ENCODE measurements at places on chromosomes 5 and 9.

- ATAC-seq, result no peak
Observed at GRCh38 chr5:121399879-121400278, 451.8 kb upstream of the FTMT start.

DNA sequence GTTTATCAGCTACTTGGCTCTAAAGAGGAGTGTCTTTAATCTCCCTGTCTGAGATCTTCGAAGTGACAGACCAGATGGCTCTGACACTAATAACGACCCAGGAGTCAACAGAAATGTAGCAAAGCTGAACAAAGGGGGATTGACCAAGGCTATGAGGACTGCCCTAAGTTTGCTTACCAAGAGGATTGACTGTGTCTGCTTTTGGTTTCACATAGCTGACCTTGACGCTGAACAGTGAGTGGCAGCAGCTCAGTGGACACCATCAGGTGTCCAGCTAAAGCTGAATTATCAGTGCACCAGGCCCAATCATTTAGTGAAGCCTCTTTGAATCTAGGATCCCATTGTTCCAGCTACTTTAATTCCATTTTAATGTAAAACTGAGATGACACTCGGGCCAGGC is 262.6 kb downstream of the COX7C start:
- ATAC-seq, result peak; percentile 5

- no peak for ATAC-seq
Observed at GRCh38 chr5:103119070-103119764, 721 bp downstream of the GIN1 start.

GRCh38 chr5:176162198-176162597 is 76.0 kb upstream of the SIMC1 start:
- ATAC-seq, result no peak

DNA sequence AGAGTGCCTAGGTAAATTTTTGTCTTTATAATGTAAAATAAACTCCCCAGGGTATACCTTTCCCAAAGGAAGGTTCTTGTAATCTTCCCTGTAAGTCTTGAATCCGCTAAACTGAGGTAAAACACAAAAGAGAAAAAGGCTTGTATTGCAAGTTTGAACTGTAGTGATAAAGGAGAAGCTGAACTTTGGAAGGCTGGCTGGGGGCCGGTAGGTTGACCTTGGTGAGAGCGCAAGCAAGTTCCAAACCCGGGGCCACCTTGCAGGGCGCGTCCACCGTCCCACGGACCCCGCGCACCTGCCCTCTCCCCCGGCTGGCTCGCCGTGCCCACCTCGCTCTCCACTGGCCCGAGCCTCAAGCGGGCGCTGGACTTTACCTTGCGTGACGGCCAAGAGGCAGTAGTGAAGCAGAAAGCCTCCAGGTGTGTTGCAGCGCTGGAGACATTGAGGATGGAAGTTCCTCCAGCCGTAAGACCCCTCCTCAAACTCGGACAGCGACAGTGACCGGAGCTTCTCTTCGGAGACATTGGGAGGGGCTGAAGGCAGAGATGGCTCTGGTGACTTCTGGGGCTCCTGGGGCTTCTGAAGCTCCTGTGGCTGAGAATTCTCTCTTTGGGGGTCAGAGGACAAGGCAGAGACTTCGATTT is 428 bp downstream of the SLCO4C1 start:
- ATAC-seq, result no peak

GRCh38 chr9:115413304-115413703 is 295.3 kb upstream of the TNC start:
- ATAC-seq, result no peak

DNA sequence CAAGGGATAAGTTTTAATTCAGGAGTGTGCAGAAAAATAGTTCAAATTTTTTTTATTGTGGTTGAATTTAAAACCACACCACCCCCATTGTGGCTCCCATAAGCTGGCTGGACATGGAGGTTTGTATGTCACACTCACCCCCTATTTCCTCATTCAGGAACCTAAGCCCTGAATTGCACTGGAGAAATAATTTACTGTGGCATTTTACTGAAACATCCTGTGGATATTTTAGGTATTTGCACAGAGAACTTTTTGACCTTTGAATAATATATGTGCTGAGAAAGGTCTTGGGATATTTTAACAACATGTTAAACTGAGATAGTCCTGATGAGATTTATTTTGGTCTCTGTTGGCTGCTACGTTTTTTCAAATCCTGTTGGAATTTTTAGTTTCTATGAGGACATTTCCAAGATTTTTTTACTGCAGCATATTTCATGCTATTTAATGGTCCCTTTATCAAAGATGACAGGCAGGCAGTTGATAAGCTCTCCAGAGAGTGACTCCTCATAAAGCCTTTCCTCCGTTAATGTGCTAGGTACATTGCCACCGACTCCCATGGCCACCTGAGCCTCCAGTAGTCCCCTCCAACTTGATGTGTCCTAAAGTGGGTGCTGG is 51.2 kb upstream of the PALM2AKAP2 start:
- no peak for ATAC-seq

DNA sequence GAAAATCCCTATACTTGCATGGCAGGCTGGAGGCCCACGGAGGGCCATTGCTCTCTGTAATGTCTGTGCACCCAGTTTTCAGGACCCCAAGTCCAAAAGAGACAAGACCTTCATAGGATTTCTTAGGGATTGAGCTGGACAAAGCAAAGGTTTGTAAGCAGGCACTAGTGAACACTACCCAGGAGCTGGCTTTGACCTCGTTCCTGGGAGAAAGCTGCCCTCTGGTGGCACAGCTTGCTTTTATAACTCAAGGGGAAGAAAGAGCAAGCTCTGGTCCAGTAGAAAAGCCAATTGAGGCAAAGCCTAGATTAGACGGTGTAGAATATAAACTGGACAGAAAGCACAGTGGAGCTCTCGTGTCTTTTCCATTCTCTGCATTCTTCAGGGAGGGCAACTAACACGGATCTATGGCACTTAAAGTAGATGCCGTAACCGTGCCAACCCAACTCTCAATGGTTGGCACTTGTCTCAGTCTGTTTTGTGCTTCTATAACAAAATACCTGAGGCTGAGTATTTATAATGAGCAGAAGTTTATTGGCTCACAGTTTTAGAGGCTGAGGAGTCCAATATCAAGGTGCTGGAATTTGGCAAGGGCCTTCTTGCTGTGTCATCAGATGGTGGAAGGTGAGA is 7.9 kb downstream of the GABRP start:
- peak; percentile 85 for ATAC-seq

DNA sequence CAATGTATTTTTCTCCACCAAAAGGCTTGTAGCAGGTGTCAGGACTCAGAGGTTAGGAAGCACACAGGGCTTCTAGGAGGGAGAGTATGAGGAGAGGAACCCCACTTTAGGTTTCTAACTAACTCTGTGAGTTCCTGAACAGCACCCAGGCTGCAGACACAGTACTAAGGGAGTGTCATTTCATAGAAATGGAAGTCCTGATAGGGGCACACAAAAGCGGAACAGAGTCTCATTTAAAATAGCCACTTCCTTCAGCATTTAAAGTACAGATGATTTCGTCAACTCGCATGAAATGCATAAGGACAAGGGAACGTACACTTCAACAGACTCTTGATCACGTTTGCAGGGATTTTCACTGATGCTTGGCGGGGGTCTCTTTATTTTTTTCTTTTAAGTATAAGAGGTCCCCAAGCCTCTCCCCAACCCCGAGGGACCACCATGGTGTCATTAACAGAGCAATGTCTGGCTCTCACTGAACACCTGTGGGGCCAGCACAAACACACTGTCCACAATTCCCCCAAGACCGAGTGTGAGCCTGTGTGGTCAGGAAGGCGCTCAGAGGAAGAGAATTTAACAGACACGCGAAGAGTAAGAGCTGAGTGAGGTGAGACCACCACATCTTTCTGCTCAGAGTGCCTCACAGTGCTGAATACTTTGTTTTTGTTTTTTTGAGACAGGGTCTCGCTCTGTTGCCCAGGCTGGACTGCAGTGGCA is 82.3 kb downstream of the SECISBP2 start:
- ATAC-seq, result no peak

DNA sequence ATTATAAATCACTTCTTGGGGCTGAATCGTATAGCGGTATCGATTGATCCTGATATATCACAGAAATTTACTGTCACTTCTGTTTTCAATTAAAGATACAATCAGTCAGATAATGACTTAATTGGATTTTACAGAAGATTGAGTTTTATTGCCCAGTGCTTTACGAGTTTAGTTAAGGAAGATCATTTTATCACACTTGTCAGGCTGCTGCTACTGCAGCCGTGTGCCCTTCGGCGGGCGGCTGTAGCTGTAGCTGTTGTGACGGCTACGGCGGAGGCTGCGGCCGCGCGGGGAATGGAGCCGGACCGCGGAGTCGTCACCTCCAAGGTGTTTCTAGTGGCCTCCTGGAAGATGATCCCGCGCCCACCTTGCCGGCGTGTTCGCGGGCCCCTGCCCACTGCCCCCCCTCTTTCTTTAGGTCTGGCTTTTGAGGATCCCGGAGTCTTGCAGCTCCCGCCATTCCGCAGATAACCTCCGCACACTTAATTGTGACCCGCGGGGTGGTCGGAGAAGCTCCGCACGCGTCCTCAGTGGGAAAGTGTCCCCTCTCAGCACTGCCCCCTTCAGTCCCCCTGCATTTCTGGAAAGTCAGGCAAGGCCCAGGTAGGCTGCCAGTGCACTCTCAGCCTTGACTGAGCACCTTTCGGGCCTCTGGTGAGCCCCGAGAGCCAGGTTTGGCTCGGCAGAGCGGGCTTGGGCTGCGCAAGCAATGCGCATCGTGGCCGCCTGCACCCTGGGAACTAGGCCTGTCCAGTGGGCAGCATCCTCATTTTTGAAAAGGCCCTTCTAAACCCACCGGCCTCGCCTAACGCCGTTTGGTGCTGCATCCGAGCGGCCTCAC is 6.9 kb upstream of the DMRT3 start:
- ATAC-seq, result peak; percentile 65

DNA sequence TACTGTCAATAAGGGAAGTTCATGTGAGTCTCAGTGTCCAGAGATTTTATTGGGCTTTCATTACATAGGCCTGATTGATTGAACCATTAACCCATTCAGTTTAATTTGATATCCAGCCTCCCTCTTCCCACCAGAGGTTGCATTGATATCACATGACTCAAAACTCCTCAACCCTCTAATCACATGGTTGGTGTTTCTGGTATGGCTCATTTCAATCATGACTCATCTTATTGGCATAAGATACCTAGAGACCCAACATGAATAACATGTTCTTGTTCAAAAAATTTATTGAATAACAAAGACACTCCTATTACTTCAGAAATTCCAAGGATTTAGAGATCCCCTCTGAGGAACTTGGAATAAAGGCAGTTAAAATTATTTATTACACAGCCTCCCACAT is 982.2 kb downstream of the TLE1 start:
- no peak for ATAC-seq

- ATAC-seq, result no peak
Observed at GRCh38 chr9:124808246-124808956, 31.5 kb downstream of the OLFML2A start.

DNA sequence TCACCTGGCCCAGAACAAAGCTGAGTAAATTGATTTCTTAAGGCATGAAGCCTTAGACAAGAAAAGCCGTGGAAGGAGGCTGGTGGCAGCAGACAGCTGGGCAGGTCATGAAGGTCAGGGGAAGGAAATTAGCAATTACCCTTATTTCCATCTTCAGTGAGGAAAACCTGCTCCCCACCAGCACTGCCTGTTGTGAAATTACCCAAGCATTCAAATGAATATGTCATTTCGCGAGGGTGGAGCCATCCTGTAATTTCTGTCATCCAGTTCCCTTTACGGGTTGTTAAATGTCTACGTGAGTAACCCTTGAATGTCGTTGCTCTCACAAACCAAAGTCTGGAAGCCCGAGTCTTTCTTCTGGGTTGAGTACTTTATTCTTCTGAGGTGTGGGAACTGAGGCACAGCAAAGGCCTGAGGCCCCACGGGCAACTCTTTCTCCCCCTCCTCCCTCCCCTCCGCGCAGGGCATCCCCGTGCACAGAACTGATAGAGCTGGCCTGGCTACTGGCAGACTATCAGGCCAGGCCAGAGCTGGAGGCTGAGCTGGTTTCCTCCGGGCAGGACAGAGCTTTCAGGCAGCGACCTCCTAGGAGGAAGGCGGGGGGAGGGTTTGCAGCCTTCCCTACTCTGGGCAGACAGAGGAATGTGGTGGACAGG is 22.0 kb upstream of the AK3 start:
- ATAC-seq, result peak; percentile 97

GRCh38 chr9:112848316-112849151 is 42.1 kb downstream of the SLC46A2 start:
- ATAC-seq, result no peak

- peak; percentile 87 for ATAC-seq
Observed at GRCh38 chr9:22052376-22052945, 43.4 kb upstream of the CDKN2B start.

DNA sequence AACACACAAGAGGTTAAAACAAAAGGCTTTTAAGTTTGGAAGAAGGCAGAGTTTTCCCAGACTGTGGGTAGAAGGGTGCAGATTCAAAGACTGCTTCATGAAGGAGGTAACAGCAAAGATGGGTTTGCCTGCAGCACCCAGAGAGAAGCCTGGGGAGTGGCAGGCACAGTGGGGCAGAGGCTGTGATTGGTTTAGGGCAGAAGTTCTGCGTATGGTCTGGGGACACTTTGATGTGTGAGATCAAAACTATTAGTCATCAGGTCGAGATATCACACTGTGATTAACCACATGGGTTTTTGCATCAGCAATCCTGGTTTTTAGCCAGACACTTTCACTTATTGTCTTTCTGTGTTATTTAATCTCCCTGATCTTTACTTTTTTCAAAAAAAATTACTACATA is 188.8 kb upstream of the GLRA1 start:
- ATAC-seq, result peak; percentile 82

- ATAC-seq, result peak; percentile 54
Observed at GRCh38 chr5:54217826-54218503, 92.4 kb downstream of the ARL15 start.

DNA sequence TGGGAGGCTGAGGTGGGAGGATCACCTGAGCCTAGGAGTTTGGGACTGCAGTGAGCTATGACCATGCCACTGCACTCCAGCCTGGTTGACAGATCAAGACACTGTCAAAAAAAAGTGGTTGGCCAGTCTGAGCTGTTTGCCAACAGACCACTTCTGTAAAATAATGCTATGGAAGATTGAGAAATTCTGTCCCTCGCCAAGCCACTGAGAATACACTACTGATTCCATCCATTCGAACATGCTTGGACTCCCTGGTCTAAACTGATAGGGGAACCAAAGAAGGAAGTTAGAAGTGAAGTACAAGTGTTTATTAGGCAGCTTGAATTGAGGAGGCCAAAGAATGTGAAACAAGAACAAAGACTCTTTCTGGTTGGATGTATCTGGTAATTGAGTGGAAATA is 27.2 kb downstream of the ENC1 start:
- ATAC-seq, result no peak

All from motor neuron (in vitro differentiated cells).